ENCODE measurements at places on chromosomes 4 and X. TPM values are rescaled to one million over a fixed set of nuclear protein-coding genes. Genes with fewer than 3 reads are reported as not detected.

The FABP2 gene
- not detected for total RNA-seq

DNA sequence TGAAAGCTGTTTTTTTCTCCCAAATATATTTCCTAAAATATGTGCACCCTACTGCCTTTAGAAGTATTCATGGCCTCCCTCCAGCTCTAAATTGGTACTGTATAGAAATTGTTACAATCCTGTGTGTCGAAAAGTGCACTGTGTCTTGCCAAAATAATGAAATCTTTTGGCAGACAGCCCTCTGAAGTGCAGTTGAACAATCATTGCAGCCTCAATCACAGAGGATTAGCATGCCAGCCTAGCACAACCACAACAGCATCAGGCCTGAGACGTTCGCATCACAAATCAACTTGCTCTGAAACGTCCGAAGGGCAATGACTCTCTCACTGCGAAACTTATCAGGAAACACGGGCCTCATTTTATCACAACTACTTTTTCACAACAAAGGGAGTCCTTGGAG, 99.0 kb downstream of the ANOS1 start:
- no peaks in the 10 kb centered on the region for H3K4me1 ChIP-seq
- DNase-seq: no peak
- H3K4me3 ChIP-seq: no peak overlapping the region
- no peak overlapping the region for H3K27ac ChIP-seq

- H3K27ac ChIP-seq: no peak overlapping the region
- no peak for DNase-seq
- no peaks in the 10 kb centered on the region for H3K4me1 ChIP-seq
- no peak overlapping the region for H3K4me3 ChIP-seq
- H3K36me3 ChIP-seq: no peaks in the 10 kb centered on the region
Measured at GRCh38 chr4:64001229-64001898, 407.9 kb downstream of the TECRL start.

The BEND2 gene
- not detected for total RNA-seq

The UGT2A1 gene
- total RNA-seq: not detected

DNA sequence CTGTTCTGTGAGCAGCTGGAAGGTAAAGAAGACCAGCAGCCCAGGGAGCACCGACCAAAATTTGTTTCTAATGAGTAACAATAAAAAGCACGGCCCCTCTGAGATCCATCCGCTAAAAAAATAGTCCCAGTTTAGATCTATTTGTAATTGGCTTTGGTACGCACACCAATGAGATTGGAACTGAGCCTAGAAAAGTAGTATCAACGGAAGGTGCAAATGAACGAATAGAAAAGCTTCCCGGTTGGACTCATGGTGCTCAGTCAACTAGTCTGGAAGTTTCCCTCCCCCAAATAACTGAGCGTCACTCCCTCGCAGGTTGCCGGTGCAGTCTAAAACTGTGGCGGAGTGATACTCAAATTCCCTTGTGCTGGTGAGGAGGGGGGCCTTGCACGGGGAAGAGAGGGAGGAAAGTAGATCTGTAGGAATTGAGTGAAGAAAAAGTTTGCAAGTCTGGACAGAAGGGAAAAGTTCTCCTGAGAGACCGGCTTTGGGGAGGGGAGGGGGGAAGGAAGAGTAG, at the start of gene COL4A5:
COL4A5 (plus strand) TSS at position 413 of the 517 bp plus-strand sequence. CDS start 288 bp downstream, outside the sequence.
- no peak for DNase-seq
- H3K27me3 ChIP-seq: peaks cover 26% of the 10 kb centered on the region
- H3K4me3 ChIP-seq: peak within 1 kb of the TSS; percentile 52
- no peaks in the 10 kb centered on the region for H3K36me3 ChIP-seq
- H3K27ac ChIP-seq: no peak within 1 kb of the TSS
- peaks cover 4% of the 10 kb centered on the region for H3K4me1 ChIP-seq

- H3K27me3 ChIP-seq: no peaks in the 10 kb centered on the region
- no peak overlapping the region for H3K4me3 ChIP-seq
- H3K36me3 ChIP-seq: no peaks in the 10 kb centered on the region
- H3K27ac ChIP-seq: no peak overlapping the region
- no peak for DNase-seq
Measured at GRCh38 chrX:119095936-119096335, 23.1 kb downstream of the CT47C1 start.

- no peak overlapping the region for H3K27ac ChIP-seq
- no peaks in the 10 kb centered on the region for H3K36me3 ChIP-seq
- DNase-seq: no peak
- H3K4me1 ChIP-seq: no peaks in the 10 kb centered on the region
- H3K4me3 ChIP-seq: no peak overlapping the region
Measured at GRCh38 chr4:141711211-141711610, 74.8 kb downstream of the IL15 start.

The DMRTC1B gene
- total RNA-seq: not detected

GRCh38 chr4:105150503-105150902, 3.8 kb downstream of the TET2 start:
- H3K27ac ChIP-seq: no peak overlapping the region
- DNase-seq: no peak
- no peak overlapping the region for H3K4me3 ChIP-seq
- H3K4me1 ChIP-seq: peaks cover 37% of the 10 kb centered on the region
- no peaks in the 10 kb centered on the region for H3K27me3 ChIP-seq

DNA sequence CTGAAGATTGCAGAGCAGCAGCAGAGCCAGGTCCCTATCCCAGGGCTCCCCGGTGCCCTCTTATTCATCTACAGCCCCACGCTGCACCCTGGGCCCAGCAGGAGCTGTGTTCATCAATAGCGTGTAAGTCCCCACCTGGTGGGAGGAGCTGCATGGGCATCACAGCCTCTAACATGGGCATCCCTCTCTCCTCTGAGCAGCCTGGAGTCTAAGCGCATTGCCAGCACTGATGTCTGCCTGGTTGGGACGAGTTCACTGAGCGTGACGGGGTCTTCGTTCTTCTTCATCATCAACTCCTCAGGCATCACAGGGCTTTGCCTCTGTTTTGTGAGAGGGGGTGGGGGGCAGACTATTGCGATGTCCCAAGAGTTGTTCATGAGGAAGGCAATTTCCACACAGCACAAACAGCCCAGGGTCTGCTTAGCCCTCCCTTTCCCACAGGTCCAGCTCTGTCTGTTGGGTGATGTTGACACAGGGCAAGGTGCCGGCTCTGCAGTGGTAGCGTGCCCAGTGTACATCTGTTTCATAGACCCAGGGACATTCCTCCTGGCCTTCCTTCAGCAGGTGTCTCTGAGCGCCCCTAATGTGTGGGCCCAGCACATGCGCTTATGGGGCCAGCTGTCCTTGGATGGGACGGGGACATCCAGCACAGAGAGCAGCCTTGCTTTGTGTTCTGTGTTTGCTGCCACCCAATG, 85.9 kb downstream of the SORCS2 start:
- no peaks in the 10 kb centered on the region for H3K4me1 ChIP-seq
- H3K27ac ChIP-seq: no peak overlapping the region
- no peak overlapping the region for H3K4me3 ChIP-seq
- no peak for DNase-seq

The BRS3 gene
- not detected for total RNA-seq

The CDKN2AIP gene
- 30.2 TPM for total RNA-seq

The TMPRSS11B gene
- total RNA-seq: not detected

DNA sequence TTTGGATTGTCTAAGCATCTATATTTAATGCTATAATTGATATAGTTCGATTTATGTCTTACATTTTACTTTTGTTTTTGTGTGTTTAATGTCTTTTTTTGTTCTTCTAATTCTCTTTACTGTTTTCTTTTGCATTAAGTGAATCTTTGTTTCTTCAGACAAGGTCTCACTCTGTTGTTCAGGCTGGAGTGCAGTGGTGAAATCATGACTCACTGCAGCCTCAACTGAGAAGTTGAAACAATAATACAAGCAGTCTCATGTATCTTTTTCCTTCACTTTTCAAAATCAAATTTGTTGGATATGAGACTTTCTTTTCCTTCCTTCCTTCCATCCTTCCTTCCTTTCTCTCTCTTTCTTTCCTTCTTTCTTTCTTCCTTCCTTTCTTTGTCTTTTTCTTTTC, 1401.6 kb downstream of the ADGRL3 start:
- H3K36me3 ChIP-seq: no peaks in the 10 kb centered on the region
- H3K27ac ChIP-seq: no peak overlapping the region
- H3K4me1 ChIP-seq: no peaks in the 10 kb centered on the region
- no peak for DNase-seq
